ENCODE measurements at places on chromosomes 2 and 18.

DNA sequence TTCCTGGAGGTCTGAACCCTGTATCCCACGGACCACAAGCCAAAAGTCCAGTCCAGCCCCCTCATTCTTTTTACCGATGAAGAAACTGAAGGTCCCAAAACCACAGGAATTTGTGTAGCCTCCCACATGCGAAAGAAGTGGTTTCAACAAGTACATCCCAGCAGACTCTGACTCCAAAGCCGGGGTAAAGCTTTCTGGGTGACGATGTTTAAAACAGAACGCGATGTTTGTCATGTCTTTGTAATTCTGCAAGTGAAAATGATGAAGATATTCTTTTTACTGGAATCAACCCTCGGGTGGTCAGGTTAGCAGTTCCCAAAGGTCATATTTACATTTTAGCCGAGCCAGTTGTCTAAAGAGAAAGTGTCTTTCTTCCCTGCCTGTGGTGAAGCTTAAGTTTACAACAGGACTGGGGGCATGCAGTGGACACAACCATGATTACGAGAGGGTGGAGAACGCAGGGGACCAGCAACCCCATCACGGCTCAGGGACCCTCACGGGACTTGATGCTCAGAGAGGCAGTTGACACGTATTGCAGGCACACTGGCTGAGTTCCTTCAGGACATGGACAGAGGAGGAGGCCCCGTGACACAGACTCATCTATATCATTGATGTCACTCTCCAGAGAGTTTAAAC lies 17.8 kb upstream of the TMEM131 start:
- peak; percentile 94 for DNase-seq

DNA sequence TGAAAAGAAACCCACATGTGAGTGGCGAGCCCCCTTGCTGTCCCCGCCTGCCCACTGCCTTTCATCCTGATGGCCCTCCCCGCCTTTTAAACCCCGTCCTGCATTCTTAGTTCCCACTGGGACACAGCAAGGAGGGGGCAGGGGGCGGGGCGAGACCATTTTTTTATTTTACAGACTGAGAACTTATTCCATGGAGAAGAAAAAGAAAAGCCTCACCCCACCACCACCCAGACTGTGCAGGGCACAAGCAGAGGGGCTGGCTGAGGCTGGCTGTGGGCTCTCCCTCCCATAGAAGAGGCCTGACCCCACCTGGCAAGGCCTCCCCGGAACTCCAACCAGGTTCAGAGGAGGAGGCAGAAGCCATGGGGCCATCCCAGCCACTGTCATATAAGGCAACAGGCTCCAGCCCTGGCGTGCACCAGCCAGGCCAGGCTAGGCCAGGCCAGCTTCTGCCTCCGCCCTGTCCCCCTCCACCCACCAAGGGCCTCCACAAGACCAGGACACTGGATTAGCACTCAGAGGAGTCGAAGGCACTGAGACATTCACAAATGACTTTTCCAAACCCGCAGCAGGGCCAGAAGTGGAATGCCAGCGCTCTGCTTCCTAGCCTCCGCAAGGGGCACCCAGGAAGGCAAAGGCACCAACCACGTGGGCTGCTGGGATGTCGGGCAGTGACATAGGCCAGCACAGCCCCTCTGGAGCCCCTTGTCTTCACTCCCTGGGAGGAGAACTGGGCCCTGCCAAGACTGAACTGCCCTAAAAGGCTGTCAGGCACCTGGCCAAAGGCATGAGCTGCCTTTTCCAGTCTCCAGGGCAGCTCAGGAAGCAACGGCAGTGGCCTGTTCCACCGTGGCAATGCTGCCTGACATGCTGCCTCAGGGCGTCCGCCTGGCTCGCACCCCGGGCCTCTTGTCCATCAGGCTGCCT lies 37.5 kb upstream of the SEMA4C start:
- DNase-seq = no peak

DNA sequence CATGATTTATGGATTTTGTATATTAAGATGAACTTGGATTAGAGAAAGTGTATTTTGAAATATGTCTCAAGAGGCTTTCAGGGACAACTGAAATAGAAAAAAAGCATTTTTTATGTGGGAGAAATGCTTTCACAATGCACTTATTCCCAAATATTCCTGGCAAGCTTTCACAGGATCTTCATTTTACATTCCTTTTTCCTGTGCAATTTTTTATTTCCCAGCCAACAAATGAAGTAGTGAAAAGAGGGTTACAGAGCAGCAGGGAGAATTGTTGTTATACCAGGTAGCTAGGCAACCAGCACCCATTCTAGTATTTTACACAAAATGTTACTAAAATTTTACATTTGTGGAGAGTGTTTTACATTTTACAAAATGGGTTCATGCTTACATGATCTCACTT lies 167.0 kb upstream of the RPRM start:
- no peak for DNase-seq

GRCh38 chr2:225042800-225043167 lies 516 bp upstream of the DOCK10 start:
- DNase-seq = no peak

- no peak for DNase-seq
Measured at GRCh38 chr18:9156604-9157249, 20.1 kb downstream of the ANKRD12 start.

DNA sequence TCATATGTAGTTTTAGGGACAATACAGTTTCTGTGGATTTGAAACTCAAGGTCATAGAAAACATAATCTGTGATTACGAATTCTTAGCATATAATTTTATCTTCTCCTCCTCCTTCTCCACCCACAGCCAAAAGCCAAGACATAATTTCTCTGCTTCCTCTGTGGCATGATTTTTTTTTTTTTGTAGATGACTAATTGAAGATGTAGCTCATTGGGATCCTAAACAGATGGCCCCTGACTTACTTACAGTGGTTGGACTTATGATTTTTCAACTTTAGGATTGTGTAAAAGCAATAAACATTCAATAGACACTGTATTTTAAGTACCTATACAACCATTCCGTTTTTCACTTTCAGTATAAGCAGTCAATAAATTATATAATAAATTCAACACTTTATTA lies 42.3 kb downstream of the FSIP2 start:
- DNase-seq = no peak

DNA sequence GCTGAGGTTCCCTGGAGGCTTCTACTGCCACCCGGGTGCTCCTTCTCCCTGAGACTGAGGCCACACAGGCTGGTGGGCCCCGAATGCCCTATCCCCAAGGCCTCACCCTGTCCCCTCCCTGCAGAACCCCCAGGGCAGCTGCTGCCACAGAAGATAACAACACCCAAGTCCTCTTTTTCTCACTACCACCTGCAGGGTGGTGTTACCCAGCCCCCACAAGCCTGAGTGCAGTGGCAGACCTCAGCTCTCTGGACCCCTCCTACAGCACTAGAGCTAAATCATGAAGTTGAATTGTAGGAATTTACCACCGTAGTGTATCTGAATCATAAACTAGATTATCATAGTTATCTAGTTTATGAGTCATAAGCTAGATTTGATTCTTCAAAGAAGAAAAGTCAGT lies 7.3 kb upstream of the CENPA start:
- no peak for DNase-seq

- no peak for DNase-seq
Measured at GRCh38 chr18:59779979-59780378, 82.8 kb upstream of the CCBE1 start.

GRCh38 chr2:207951734-207952470 lies 73.4 kb downstream of the PLEKHM3 start:
- DNase-seq = peak; percentile 59

Measured in inflammatory macrophage treated with lipopolysaccharide for 1 hour (primary cell).